ENCODE measurements at places on chromosomes 6 and 20.
A peak's percentile ranks its signal among the peaks of the same experiment; 100 is the strongest.

DNA sequence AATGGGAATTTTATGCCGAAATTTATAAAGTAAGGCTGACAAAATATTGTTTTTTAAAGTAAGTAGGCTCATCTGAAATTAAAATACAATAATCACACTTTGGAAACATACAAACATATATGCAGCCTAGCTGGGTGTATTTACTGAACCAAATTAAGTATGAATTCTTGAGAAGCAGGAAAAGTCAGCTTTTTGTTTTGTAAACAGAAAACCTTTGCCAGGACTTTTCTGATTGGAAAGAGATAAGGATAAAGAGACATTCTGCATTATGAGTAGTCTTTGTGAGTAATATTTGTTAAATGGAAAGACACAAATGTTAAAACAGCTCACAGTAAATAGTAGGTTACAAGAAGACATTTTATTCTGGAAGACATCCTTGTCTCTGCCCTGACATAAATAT, 1380.8 kb downstream of the GRIK2 start:
- DNase-seq = no peak

DNA sequence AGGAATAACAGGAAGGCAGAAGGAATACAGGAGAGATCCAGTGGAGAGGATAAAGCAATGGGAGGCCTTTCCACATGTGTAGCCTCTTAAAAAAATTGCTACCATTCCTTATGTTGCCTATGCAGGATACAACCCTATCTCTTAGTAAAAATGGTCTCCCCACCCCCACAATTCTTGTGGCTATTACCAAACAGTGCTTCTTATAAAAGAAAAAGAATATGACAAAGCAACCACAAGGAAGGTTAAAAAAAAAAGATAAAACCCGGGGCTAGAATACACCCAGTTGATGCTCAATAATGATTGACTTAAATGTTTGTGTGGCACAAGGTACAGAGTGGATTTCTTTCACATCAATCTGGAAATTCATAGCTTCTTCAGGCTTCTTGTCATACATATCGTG, 250.9 kb downstream of the HIVEP2 start:
- no peak for DNase-seq

GRCh38 chr20:56795492-56795891, 166.4 kb downstream of the TFAP2C start:
- DNase-seq = no peak

- DNase-seq = peak; percentile 52
Observed at GRCh38 chr6:80143419-80143937, 37.0 kb downstream of the BCKDHB start.

GRCh38 chr20:33391722-33392415, 9.4 kb downstream of the CDK5RAP1 start:
- DNase-seq = no peak

DNA sequence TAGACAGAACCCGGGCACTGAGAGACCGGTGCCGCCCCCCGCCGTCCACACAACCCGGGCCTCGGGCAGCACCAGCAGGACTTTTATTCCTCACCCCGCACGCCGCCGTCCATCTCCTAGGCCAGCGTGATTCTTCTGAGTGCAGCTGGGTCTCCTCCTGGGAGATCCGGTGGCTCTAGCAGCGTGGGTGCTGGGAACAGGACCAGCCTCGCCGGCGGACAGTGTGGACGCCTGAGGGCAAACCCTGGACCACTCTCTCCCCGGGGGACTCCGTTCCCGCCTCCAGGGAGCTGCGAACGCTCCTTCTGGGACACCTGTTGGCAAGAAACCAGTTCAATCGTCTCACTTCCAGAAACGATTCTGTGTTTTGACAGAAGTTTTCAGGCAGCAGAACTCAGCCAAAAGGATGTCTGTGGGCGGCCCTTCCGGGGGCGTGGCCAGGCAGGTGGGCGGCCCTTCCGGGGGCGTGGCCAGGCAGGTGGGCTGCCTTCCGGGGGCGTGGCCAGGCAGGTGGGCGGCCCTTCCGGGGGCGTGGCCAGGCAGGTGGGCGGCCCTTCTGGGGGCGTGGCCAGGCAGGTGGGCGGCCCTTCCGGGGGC, 130.7 kb downstream of the DLL1 start:
- peak; percentile 43 for DNase-seq

DNA sequence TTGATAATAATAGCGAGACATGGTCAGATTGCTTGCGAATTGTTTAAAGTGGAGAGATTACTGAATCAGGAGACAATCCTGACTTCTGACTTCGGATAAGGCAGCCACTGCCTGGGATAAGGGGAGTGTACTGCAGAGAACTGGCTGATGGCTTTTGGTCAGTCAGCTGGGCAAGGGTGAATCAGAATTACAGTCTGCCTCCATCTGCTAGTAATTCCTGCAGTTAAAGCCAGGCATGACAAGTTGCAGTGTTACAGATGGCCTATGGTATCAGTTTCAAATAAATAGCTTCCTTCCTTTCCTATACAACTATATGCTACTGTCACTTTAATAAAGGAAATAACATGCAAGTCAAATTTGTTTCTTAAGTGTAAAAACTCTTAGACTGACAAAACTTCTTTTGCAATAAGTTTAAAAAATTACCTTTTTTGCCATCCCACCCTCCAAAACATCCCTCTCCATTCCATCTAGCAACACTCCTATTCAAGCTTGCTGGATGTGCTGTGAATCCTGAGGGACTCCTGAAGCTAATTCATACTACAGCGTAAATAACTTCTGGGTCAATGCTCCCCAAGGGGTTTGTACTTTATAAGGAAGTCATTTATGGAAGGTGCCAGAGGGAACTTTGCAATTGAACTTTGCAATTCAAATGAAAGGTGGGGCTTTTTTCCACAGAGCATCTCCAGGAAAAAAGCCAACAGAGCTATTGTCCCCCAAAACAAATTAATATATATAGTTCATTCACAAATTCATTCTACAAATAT, 245.2 kb downstream of the ADGRB3 start:
- DNase-seq = no peak

GRCh38 chr6:165999279-165999678, 168.4 kb downstream of the TBXT start:
- DNase-seq = no peak

DNA sequence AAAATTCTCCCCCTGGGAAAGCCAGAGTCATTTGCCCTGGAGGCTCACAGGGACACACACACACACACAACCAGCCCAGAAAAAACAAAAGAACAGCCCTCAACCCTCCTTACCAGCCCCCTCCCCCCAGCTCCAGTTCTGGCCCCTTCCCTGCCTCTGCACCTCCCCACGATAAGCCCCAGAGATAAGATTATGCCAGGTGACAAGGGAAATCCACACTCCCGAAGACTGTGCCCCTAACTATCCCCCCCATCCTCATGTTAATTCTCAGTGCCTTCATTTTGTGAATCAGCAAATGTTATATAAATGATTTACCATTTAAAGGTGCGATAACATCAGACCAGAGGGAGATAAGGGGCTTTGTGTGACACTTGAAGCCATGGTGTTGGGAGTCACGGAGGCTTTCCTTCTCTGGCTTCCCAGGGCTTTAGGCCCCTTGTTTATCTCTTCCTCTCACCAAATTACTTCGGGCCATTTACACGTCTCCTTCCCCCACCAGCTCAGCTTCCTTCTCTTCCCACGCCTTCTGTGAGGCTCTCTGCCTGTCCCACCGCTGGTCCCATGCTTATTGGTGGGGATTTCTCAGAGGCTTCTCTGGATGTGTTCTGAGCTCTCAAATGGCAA, 12.5 kb upstream of the FOXC1 start:
- no peak for DNase-seq

GRCh38 chr6:4593951-4594350, 182.3 kb upstream of the CDYL start:
- DNase-seq = no peak

GRCh38 chr20:1301031-1301529, 27.9 kb downstream of the SDCBP2 start:
- no peak for DNase-seq

DNA sequence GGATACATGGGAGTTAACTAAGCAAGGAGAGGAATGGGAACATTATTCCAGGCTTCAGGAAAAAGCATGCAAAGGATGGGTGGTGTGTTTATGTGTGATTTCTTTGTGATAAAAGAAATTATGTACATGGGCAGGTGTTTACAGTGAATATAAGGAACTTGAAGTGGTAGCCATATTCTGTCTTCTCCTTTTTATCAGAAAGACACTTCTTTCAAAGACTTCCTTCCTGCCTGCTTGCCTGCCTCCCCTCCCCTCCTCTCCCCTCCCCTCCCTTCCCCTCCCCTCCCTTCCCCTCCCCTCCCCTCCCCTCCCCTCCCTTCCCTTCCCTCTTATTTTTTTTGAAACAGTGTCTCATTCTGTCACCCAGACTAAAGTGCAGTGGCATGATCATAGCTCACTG, 14.4 kb downstream of the CYB5R4 start:
- no peak for DNase-seq

DNA sequence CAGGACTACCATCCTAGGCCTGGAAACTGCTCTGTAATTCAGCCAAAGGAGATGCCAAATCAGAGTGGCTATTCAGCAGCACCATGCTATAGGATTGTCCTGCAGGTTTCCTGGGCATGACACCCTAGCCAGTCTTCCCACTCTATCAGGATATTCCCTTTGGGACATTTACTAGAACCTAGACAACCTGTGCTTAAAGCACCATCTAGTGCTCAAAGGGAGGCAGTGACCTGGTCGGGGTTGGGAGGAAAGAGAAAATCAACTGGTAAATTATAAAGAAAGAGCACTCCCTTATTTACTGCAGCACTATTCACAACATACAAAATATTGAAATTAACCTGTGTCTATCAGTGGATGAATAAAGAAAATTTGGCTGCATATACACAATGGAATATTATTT, 67.2 kb upstream of the SMLR1 start:
- DNase-seq = no peak

DNA sequence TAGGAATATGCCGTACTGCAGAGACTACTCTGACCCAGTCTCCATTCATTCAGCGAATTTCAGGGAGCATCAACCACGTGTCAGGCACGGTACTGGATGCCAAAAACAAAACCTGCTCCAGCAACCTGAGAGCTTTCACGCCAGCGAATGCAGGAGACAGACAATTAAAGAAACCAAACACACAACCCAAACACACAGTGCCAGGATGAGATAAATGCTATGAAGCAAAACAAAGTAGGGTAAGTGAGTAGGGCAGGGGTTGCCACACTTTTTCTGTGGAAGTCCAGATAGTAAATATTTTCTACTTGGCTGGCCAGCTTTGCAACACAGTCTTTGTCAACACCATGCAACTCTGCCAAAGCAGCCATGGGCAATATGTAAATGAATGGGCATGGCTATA, 10.0 kb downstream of the MOCS1 start:
- no peak for DNase-seq

DNA sequence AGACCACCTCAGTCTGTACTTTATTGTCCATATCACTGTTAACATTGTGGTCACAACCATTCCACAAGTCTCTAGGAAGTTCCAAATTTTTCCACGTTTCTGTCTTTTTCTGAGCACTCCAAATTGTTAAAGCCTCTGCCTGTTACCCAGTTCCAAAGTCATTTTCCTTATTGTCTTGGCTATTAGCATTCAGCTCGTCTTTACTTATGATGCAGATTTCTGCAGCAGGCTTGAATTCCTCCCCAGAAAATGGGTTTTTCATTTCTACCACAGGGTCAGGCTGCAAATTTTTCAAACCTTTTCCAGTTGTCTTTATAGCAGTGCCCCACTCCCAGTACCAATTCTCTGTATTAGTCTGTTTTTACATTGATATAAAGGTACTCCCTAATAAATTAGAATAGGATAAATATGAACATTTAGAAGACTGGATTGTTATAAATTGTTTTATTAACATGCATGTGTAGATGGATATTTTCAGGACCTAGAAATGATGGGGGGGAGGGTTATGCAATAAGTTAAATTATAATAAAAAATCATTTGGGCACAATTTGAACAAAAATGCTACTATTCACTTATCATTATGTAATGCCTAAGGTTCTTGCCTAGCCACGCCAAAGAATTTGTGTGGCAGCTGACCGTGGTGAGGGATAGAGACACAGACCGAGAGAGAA, 595.3 kb upstream of the ADGRB3 start:
- no peak for DNase-seq

DNA sequence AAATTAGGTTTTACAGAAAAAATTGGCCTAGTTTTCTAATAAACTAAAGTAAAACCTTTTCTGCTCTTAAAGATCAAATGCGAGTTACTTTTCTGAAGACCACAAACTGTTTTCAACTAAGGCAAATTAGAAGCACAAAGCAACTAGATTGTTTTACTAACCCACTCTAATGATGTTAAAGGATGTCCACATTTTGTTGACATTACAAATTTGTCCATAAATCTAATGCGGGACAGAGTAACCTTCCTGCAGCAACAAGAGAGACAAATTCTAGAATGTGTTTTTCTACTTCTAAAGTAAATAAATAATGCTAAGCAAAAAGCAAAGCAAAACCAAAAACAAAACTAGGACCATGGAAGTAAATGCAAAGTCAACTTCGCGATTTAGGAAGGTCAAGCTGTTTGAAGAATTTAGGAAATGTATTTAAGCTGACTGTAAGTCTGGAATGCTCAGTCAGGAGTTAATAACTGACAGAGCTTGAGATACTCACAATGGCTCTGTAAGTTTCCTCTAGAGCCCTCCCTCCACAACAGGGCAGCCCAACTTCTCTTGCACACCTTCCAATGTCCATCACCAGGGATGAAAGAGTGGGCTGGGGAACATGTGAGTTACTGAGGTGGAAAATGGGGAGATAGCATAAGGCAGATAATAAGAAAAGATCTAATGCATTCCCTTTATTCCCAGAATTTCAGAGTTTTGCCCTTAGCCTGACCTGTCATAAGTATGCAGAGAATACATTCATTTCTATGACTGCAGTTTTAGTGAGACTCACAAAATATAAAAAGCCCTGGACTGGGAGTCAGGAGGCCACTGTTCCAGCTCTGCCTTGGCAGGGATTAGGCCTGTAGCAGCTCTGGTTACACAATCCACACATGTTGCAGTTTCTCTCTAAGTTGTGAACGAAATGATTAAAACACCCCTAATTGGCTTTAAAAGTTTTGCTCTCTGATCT, 158.8 kb downstream of the FOXA2 start:
- DNase-seq = no peak

DNA sequence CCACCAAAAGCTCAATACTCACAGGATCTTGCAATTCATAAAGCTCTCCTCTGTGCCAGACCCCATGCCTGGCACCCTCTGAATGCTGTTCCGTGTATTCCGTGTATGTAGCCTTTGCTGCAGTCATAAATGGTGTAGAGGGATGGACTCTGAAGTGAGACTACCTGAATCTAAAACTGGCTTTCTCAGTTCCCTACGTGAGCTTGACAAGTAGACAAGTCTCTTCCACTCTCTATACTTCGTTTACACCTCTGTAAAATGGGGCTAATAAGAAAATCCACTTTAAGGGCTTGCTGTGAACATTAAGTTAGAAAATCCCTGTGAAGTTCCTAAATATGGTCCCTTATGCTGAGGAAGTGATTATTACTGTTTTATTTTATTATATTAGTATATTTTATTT, 31.5 kb downstream of the PPP1R16B start:
- no peak for DNase-seq

All from breast epithelium (tissue), 4 donors.